ENCODE measurements at places on chromosomes 5 and 9. TPM values are rescaled to one million over a fixed set of nuclear protein-coding genes. Genes with fewer than 3 reads are reported as not detected.

GRCh38 chr5:101159006-101159405 lies 255.9 kb upstream of the ST8SIA4 start:
- H3K36me3 ChIP-seq, result no peaks in the 10 kb centered on the region
- H3K27ac ChIP-seq, result no peak overlapping the region
- no peak for DNase-seq
- no peak overlapping the region for H3K4me3 ChIP-seq
- no peaks in the 10 kb centered on the region for H3K4me1 ChIP-seq

GRCh38 chr5:38994324-38994927 lies 79.8 kb downstream of the RICTOR start:
- H3K27me3 ChIP-seq, result no peaks in the 10 kb centered on the region
- DNase-seq, result peak; percentile 23
- H3K27ac ChIP-seq, result no peak overlapping the region
- no peaks in the 10 kb centered on the region for H3K36me3 ChIP-seq
- H3K4me1 ChIP-seq, result no peaks in the 10 kb centered on the region

- H3K27ac ChIP-seq, result no peak overlapping the region
- H3K4me1 ChIP-seq, result no peaks in the 10 kb centered on the region
- no peaks in the 10 kb centered on the region for H3K27me3 ChIP-seq
- H3K4me3 ChIP-seq, result no peak overlapping the region
- no peaks in the 10 kb centered on the region for H3K36me3 ChIP-seq
Measured at GRCh38 chr5:180107005-180107404, 35.4 kb upstream of the RNF130 start.

HNRNPK gene
- 447 TPM for total RNA-seq

- no peak for DNase-seq
- H3K36me3 ChIP-seq, result no peaks in the 10 kb centered on the region
- H3K27me3 ChIP-seq, result no peaks in the 10 kb centered on the region
- H3K4me1 ChIP-seq, result no peaks in the 10 kb centered on the region
- H3K27ac ChIP-seq, result no peak overlapping the region
- H3K4me3 ChIP-seq, result no peak overlapping the region
Measured at GRCh38 chr5:42285230-42285629, 138.0 kb upstream of the GHR start.

RASGRF2 gene
- 3.0 TPM for total RNA-seq

DNA sequence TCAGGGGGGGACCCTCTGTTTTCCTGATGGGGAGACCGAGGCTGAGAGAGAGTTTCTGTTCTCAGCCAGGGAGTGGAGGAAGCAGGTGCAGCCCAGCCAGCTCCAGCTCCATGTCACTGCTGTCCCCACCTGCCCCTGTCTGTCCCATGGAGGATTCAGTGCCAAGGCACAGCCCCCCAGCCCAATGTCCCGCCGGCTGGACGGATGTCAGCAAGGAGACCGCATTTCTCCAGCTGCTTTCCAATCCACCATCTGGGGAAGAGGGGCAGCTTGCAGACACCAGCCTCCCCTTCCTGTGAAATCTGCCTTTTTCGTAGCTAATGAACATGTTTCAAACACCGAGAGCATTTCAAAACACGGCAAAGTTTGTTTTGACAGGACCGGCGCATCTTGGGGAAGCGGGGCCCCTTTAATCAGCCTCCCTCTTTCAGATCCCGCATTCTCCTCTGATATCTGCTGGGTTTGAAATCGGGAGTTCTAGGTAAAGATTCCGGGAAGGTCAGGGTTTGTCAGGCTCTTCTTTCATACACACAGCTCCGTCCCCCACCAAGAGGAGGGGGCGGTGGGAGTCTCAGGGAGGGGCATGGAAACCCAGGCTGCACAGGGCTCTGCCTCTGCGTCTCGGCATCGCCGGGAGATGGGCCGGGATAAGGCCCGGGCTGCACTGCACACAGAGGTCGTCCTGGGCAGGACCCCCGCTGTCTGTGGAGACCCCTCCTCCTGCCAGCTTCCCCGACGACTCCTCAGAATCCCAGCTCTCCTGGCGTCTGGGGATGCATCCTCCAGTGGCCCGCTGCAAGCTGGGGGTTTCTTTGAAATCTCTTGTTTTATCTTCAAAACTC lies 74.8 kb downstream of the NEK6 start:
- H3K36me3 ChIP-seq, result peaks cover 1% of the 10 kb centered on the region
- H3K4me1 ChIP-seq, result no peaks in the 10 kb centered on the region
- H3K27me3 ChIP-seq, result no peaks in the 10 kb centered on the region
- H3K4me3 ChIP-seq, result no peak overlapping the region

- no peak overlapping the region for H3K4me3 ChIP-seq
- no peak overlapping the region for H3K27ac ChIP-seq
- H3K27me3 ChIP-seq, result no peaks in the 10 kb centered on the region
- DNase-seq, result no peak
- no peaks in the 10 kb centered on the region for H3K36me3 ChIP-seq
Measured at GRCh38 chr5:56070851-56071465, 76.2 kb upstream of the IL6ST start.

TLX3 gene
- total RNA-seq, result not detected

DNA sequence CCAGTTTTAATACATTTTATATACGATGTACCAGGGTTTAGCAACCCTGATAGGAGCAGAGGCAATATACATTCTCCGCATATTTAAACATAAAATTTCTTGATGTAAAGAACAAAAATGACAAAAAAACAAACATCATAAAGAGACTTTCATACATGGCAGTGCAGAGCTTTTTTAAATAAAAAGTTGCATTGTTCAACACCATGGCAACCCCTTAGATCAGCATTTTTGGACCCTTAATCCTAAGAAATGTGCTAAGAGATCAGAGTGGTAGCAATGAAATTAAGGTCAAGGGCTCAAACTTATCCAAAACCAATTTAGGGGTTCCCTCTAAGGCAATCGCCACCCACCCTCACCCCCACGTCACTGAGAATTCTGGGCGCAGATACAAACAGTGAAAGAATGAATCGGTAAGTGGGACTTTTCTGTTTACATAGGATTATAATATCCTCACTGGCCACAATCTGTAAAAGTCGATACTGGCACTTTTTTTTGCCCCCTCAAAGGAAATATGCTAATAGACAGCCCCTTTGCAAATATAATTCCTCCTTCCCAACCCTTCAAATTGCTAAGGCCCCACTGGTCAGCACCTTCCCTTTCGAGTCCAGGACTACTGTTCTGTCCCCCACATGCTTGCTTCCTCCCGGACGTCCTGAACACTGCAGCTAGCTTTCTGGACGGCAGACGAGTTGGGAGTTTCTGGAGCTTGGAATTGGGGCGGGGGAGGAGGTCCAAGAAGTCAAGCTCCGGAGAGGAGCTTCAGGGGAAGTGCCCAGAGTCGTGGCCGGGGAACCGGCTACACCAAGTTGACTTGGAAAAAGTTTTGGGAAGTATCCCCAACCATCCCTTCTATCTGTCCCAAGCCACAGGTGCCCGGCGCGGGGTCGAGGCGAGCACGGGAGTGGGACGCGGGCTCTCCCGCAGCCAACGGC lies 2.2 kb downstream of the GAS1 start:
- no peak for DNase-seq
- H3K27me3 ChIP-seq, result no peaks in the 10 kb centered on the region
- H3K36me3 ChIP-seq, result no peaks in the 10 kb centered on the region

DNA sequence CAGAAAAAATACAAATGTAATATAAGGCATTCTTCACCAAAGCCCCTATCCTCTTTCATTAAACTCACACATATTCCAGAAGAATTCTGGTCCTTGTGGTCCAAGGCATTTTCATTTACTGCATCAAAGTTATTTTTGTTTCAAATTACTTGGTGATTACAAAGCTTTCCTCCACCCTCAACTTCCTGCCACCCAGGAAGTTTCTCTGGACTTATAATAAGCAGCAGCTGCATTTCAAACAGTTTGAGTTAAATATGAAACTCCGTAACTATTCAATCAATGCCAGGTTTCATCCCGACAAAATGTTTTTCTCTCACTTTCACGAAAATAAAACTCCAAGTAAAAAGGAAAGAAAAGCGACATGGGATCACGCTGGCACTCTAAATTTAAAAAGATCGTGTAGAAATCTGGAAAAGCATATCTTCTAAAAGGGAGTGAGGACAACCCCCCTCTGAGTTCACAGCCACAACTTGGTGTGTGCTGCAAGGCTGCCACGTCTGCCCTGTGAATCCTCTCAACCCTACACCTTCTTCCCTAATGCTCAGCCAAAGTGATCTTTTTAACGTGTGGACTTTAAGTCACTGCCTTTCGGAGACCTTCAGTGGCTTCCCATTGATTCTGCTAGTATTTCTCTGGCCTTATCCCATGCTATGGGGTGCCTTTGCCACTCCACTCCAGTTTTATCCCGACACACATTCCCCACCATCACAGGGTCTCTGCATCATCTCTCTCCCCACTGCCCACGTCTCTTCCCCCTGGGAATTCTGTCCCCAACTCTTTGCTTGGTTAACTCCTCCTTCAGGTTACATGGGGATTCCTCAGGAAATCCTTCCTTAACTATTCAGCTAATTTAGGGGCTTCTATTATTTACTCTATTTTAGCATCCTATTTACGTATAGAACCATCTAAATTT lies 91.1 kb upstream of the CER1 start:
- no peak overlapping the region for H3K4me3 ChIP-seq
- H3K27me3 ChIP-seq, result no peaks in the 10 kb centered on the region
- no peaks in the 10 kb centered on the region for H3K36me3 ChIP-seq
- DNase-seq, result no peak
- no peak overlapping the region for H3K27ac ChIP-seq
- no peaks in the 10 kb centered on the region for H3K4me1 ChIP-seq

GRCh38 chr5:31023105-31023504 lies 170.4 kb upstream of the CDH6 start:
- H3K4me1 ChIP-seq, result no peaks in the 10 kb centered on the region
- no peak overlapping the region for H3K4me3 ChIP-seq
- no peaks in the 10 kb centered on the region for H3K36me3 ChIP-seq
- no peak for DNase-seq
- H3K27ac ChIP-seq, result no peak overlapping the region

- no peak within 1 kb of the TSS for H3K27ac ChIP-seq
- no peaks in the 10 kb centered on the region for H3K36me3 ChIP-seq
Measured at GRCh38 chr5:141484641-141485311, at the start of gene PCDHGC4. PCDHGC4 (plus strand) TSS chr5:141485030; CDS start chr5:141485174, 144 bp downstream.

- no peak overlapping the region for H3K27ac ChIP-seq
- no peaks in the 10 kb centered on the region for H3K4me1 ChIP-seq
- H3K36me3 ChIP-seq, result no peaks in the 10 kb centered on the region
- H3K4me3 ChIP-seq, result no peak overlapping the region
- no peak for DNase-seq
Measured at GRCh38 chr9:110058304-110058953, 149.5 kb downstream of the C9orf152 start.

ADRB2 gene
- total RNA-seq, result 29.0 TPM

TUSC1 gene
- 35.6 TPM for total RNA-seq

GRCh38 chr9:138049779-138050471 lies 172.3 kb downstream of the CACNA1B start:
- no peaks in the 10 kb centered on the region for H3K36me3 ChIP-seq
- no peaks in the 10 kb centered on the region for H3K27me3 ChIP-seq
- DNase-seq, result no peak
- H3K4me1 ChIP-seq, result no peaks in the 10 kb centered on the region
- no peak overlapping the region for H3K27ac ChIP-seq
- no peak overlapping the region for H3K4me3 ChIP-seq

SIT1 gene
- 0.68 TPM for total RNA-seq

DNA sequence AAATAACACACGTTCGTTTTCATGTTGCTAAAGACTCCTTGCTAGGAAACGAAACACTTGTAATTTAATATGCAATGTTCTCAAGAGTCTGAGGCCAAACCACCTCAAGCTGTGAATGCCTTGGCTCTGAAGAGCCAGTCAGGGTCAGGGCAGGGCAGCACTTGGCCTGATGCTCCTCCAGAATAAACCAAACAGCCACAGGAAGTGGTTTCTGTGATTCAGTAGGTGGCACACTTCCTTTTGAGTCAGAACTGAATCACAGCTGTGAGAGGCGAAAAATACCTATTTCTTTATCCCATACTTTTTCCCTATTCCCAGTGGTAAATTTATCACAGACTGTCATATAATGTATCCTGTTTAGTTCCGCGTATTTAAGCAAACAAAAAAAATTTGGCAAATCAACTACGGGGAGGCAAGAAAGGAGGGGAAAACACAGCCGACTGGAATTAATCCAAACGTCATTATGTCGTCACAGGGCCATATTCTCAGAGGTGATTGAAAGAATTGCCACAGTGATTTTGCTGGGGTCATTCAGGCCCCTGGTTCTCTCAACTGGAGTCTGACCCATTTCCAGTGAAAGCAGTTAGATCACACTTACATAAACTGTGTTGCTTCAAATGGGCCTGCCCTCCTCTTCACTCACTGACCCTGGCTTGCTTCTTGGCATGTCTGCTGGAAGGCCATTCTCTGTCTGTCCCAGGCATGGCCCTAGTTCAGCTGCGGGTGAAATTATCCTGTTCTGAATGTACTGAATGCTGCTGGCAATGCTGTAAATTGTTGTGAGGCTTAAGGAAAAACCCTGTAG lies 71.2 kb downstream of the ARRDC3 start:
- no peak overlapping the region for H3K4me3 ChIP-seq
- H3K27me3 ChIP-seq, result no peaks in the 10 kb centered on the region
- peak overlapping the region; percentile 31 for H3K27ac ChIP-seq
- no peaks in the 10 kb centered on the region for H3K36me3 ChIP-seq

DNA sequence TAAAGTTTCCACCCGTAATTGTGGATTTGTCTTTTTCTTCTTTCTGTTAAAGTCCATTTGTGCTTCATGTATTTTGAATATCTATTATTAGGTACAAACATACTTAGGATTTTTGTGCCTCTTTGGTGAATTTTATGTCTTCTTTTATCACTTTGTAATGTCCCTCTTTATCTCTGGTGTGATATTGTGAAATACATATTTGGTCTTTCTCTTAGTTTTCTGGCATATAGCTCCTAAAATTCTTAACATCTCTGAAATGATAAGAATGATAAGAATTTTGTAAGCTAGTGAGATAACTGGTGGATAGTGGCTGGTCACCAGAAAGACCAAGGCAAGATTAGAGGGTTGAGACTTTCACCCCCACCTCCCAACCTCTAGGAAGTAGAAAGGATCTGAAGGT lies 111.1 kb downstream of the KCTD16 start:
- H3K27ac ChIP-seq, result no peak overlapping the region
- DNase-seq, result no peak

CCIN gene
- total RNA-seq, result 3.0 TPM

PDE6A gene
- total RNA-seq, result 0.91 TPM

DNA sequence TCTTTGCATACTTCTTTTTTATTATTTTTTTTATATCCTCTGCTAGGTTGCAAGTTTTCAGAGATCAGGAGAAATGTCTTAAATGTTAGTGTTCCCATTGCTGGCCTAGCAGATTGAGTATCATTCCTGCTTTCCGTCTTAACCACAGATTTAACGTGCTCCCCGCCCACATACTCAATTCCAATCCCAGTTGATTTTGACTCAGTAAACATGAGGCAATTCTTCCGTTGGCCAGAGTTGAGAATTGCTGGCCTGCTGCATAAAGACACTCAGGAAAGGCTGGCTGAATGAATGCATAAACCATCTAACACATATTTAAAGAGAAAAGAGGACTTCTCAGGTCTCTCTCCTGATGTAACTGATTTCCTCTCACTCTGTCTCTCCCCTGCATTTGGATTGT lies 46.8 kb upstream of the PLPP6 start:
- H3K4me1 ChIP-seq, result no peaks in the 10 kb centered on the region
- H3K27me3 ChIP-seq, result no peaks in the 10 kb centered on the region
- H3K4me3 ChIP-seq, result no peak overlapping the region
- no peaks in the 10 kb centered on the region for H3K36me3 ChIP-seq
- no peak overlapping the region for H3K27ac ChIP-seq

ANKRD34B gene
- total RNA-seq, result 0.18 TPM

GRCh38 chr5:147567917-147568598 lies 58.2 kb upstream of the DPYSL3 start:
- H3K27me3 ChIP-seq, result no peaks in the 10 kb centered on the region
- no peaks in the 10 kb centered on the region for H3K36me3 ChIP-seq
- DNase-seq, result no peak
- no peaks in the 10 kb centered on the region for H3K4me1 ChIP-seq
- H3K4me3 ChIP-seq, result no peak overlapping the region

Measured in prostate gland (tissue), 2 donors.